Left colon (tissue), 2 donors: ENCODE measurements at places on chromosomes 2 and 18. TPM values are rescaled to one million over a fixed set of nuclear protein-coding genes. Genes with fewer than 3 reads are reported as not detected.

GRCh38 chr2:62738981-62739936 is 33.7 kb downstream of the EHBP1 start:
- DNase-seq: no peak

GRCh38 chr2:84919885-84920580 is 14.6 kb downstream of the TMSB10 start:
- no peak for DNase-seq

- DNase-seq: no peak
Measured at GRCh38 chr2:122639176-122639575, 883.7 kb downstream of the TSN start.

LDLRAD4 gene
- 33.6 TPM for total RNA-seq

- no peak for DNase-seq
Measured at GRCh38 chr18:49446481-49446880, 14.0 kb downstream of the DYM start.

DNA sequence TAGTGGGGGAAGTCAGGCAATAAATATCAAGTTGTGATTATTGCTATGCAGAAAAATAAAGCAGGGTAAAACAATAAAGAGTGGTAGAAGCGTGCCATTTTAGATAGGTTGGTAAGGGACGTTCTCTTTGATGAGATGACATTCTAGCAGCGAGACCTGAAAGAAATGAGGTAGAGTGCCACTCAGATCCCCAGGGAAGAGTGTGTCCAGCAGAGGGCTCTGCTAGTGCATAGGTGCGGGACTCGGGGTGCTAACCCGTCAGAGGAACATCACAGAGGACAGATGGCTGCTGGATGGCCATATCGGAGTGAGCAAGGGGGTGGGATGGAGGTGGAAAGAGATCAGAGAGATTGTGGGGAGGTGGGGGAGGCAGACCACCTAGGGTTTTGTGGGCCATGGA is 16.3 kb upstream of the GTF2A1L start:
- DNase-seq: peak; percentile 17

GRCh38 chr2:192254444-192254843 is 59.7 kb upstream of the TMEFF2 start:
- no peak for DNase-seq

MPPE1 gene
- total RNA-seq: 57.9 TPM

- no peak for DNase-seq
Measured at GRCh38 chr2:48440103-48440390, 89.9 kb upstream of the STON1 start.

- DNase-seq: no peak
Measured at GRCh38 chr2:213147538-213147937, 3.9 kb downstream of the IKZF2 start.

DNA sequence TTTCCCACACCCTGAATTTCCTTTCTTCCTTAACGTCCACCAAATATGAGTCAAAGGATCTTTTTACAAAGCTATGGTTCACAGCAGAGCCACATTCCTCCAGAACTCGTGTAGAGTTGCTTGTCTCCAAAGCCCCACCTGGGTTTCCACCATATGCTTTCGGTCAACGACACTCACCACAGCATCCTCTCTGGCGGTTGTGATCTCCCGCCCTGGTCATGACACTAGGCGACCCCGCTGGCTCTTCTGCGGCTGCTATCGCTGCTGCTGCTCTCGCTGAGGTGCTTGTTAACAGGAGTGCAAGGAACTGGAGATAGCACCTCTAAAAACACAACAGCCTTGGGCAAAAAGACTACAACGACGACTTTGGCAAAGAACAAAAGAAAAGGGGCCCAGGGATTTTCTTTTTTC is 340 bp downstream of the SLC40A1 start:
- DNase-seq: peak; percentile 44

FEV gene
- 4.8 TPM for total RNA-seq
